ENCODE measurements at places on chromosomes 5 and 9. TPM values are rescaled to one million over a fixed set of nuclear protein-coding genes. Genes with fewer than 3 reads are reported as not detected.

DNA sequence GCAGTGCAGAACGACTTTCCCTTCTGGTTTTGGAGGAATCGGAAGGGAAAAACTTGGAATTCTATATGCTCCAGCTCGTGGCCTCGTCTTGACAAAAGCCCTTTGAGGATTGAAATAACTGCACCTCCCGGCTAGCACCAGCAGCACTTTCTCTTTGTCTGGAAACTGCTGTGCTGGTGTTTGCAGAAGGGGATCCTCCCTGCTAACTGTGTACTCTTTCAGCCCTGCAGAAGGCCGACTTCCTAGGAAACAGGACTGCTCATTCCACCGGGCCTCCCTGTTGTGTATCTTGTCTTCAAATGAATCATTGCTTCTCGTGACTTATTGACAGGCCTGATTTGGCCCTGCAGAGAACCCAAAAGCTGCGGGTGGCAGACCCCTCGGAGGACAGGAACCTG is 23.6 kb downstream of the STC2 start:
- no peak for DNase-seq

DNA sequence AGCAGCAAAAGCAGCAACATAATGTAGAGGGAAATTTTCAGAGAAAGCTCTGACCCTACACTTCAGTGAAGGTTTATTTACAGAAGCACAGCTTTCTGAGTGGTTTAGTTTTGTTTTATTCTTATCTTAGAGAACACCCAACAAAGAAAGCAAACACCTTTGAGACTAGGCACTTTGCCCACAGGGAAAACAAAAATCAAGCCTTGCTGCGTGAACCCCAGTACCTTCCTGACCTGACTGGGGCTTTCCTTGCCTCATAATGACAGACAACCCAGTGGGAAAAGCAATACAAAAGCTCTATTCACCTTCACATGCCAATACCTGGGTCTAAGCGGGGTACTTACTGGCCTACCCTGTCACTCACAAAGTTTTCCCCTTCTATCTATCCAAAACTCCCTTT is 189.8 kb downstream of the HINT1 start:
- DNase-seq: no peak

NEURL1B gene
- polyA plus RNA-seq: 14.8 TPM

GRCh38 chr5:936149-937144 is 43.8 kb downstream of the TRIP13 start:
- no peak for DNase-seq

DNA sequence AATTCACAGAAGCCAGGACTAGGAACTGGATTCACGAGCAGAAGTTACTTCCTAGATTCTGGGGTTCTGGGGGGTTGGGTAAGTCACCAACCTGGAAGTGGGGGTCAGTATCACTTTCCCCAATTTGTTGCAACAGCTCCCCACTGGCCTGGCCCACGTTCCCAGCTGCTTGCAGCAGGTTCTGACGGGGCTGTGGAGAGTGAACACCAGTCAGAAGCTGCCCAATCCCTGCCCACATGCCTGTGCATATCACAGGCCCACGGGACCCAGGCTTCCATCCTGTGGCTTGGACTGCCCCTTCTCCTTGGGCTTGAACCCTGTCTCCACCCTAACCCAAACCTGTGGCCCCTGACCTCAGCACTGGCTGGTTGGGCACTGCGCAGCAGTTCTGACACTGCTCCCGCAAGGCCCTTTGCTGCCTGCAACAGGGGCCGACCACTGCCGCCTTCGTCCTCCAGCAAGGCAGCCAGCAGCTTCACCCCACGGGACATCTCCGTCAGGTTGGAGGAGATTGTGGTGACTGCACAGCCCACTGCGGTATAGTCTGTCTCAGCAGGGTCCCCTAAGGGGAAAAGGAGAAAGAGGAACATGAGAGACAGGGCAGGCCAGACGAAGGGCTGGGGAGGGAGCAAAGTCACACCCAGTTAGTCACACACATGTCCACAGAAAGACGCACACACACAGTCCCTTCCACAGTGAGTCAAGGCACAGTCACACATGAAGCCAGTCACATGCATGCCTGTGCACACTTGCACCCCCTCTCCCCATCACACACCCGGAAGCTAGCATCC is 13.1 kb downstream of the TLN1 start:
- no peak for DNase-seq

DNA sequence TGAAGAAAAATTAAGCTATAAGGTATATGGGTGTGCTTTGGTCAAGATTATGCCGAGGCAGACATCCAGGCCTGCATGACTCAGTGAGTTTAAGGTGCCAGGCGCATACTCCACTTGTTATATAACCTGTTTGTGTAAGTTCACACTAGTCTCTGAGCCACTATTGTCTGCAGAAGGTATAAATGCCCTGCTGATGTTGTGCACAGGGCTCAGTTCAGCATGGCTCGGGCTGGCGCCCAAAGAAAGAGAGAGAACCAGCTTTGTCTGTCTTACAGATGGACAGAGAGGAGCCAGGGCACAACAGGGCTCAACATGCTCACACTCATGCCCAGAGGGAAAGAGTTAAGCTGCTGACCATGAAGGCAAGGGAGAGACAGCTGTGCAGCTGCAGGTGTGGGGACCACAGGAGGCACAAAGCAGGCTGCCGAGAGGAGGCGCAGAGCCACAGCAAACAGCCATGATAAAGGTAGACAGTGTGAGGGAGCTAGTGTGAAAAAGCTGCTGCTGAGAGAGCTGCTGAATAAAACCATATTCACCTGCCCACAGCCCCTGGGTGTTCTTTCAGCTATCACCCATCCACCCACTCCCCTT is 1587.6 kb upstream of the C9orf72 start:
- DNase-seq: no peak

PCDHB6 gene
- polyA plus RNA-seq: 3.5 TPM

AQP7 gene
- 24.4 TPM for polyA plus RNA-seq

GRCh38 chr5:166324372-166324771 is 1967.1 kb upstream of the WWC1 start:
- DNase-seq: no peak

DNA sequence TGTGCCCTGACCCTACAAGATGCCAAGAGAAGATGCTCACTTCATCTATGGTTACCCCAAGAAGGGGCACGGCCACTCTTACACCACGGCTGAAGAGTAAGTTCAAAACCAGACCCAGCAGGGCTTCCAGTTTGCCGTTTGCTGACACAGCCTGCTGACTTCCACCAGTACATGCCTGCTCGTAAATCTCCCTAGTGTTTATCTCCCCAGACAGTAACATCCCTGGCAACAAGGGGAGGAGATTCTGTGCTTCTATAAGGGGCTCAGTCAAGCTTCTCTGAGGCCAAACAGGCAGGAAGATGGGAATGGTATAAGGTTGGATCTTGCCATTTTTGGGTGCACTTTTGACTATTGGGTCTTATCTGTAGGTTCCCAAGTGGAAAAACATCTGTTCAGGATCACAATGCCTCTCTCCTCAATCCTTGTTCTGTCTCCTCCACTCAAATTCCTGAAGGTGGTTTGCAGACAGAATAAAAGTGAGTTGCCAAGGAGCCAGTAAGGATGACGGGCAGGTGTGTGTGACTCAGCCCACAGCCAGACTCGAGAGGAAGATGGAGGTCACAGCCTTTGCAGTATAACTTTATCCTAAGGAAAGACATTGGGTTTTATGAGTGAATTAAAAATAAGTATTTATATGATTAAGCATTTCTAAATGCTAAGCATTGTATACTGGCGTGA is 1.9 kb downstream of the MLANA start:
- peak; percentile 62 for DNase-seq

DNA sequence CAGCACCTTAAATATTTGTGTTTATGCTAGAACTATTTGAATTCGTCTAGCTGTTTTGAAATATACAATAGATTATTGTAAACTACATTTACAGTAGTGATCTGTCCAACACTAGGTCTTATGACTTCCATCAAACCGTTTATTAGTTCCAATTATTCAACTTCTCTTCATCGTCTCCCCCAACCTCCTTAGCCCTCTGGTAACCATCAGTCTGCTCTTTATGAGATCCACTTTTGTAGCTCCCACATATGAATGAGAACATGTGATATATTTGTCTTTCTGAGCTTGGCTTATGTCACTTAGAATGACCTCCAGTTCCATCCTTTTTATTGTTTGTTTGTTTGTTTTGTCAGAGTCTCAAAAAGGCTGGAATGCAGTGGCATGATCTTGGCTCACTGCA is 11.8 kb downstream of the DMXL1 start:
- no peak for DNase-seq

DNA sequence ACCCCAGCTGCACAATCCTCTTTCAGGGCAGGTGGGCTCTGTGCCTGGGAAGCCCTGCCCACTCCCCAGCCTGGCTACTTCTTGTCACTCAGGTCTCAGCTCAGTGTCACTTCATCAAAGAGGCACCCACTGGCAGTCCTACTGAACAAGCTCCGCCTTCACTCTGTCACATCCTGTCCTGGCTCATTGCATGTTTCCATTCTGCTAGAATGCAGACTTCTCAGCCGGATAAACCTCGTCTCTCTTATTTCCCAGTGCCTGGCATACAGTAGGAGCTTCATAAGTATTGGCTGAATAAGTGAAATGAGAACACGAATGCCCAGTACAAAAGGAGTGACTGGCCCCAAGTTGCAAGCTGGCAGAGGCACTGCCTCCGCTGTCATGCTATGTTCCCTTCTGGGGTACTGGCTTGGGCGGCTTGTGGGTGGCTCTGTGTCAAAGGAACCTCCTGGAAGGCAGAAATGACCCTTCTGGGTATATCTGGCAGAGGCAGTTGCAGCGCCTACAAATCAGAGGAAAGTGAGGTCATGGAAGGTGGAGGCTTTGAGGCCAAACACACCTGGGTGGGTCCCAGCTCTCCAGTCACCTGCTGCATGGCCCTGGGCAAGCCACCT is 98.3 kb upstream of the PHYKPL start:
- no peak for DNase-seq

- no peak for DNase-seq
These were observed 4.1 kb downstream of the KIF4B start for GRCh38 chr5:155017610-155018009.

Measured in left kidney (tissue), 8 donors.